Glutamatergic neuron (in vitro differentiated cells): ENCODE measurements at places on chromosomes 5 and 9. TPM values are rescaled to one million over a fixed set of nuclear protein-coding genes. Genes with fewer than 3 reads are reported as not detected.

Gene CLIC3
- not detected for total RNA-seq

DNA sequence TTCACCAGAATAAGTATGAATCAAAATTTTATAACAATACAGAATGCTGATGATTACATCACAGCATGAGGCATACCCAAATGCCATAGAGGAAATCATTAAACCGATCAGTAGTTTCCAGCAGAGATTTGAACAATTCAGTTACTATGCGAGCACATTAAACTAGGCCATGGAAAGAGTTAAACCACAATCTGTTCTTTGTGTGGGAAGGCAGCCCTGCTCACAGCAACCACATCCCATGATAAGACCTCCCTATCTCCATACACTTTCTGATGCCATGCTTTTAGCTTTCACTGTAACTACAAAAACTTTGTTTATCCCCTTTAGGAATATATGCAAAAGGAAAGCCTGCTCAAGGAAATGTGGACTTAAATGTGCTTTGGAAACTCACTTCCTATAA is 4.5 kb downstream of the NFIB start:
- no peak for DNase-seq

Gene CD72
- total RNA-seq: 4.9 TPM

DNA sequence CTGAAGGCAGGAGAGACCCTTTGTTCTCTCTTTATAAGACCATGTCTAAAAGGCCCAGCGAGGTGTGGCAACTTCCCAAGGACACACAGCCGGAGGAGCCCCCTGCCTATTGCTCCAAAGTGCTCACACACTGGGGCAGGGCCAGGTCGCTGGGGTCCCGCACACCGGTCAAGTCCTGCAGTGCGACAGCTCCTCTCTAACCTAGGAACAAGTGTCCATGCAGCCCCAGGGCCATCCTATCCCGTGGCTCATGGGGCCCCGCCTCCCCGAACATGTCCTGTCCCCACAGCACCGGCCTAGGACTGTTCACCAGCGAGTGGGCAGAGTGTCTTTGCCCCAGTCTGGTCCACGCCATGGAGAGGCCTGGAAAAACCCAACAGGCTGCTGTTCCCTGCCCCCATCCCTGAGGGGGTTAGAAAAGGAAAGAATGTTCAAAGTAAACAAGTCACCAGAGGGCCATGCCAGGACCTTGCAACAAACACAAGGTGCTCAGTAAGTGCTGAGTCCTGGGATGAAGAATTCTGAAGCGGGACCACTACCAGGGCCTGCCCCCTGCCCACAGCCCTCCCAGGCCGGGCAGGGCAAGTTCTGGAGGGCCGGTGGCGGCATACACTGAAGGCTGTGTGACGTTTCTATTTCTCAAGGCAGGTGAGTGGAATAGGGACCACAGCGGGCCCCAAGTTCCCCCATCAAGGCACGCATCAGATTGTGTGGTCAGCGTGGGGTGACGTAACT is 938 bp downstream of the NINJ1 start:
- DNase-seq: no peak
